Pulmonary artery endothelial cell (primary cell): ENCODE measurements at places on chromosomes 6 and 20. TPM values are rescaled to one million over a fixed set of nuclear protein-coding genes. Genes with fewer than 3 reads are reported as not detected.

The FOXA2 gene
- total RNA-seq, result not detected in 2 replicates

The PPP1R14C gene
- 0.04 TPM in 1 of 2 replicates, not detected in the other for total RNA-seq

The MTG2 gene
- total RNA-seq, result 17.6 and 22.2 TPM in 2 replicates

The NNAT gene
- not detected in 2 replicates for total RNA-seq

The NAPB gene
- total RNA-seq, result 4.5 and 11.4 TPM in 2 replicates

The ULBP3 gene
- 10.5 and 12.4 TPM in 2 replicates for total RNA-seq

The AIF1 gene
- total RNA-seq, result not detected in 2 replicates

The UBE2C gene
- 24.6 and 51.4 TPM in 2 replicates for total RNA-seq

The CST4 gene
- not detected in 2 replicates for total RNA-seq

The APOBEC2 gene
- total RNA-seq, result not detected in 2 replicates

The SLC35D3 gene
- total RNA-seq, result not detected in 2 replicates

The RNF182 gene
- 0.20 and 0.25 TPM in 2 replicates for total RNA-seq

The LAMA2 gene
- total RNA-seq, result 1.8 and 7.4 TPM in 2 replicates

The TFAP2B gene
- total RNA-seq, result not detected in 2 replicates

The PARD6B gene
- 0.13 and 0.14 TPM in 2 replicates for total RNA-seq

The PRL gene
- not detected in 2 replicates for total RNA-seq

The C6orf52 gene
- 0.26 TPM in 1 of 2 replicates, not detected in the other for total RNA-seq

The SLC22A2 gene
- total RNA-seq, result not detected in 2 replicates

The CRISP3 gene
- total RNA-seq, result not detected in 2 replicates

The KHDRBS2 gene
- total RNA-seq, result not detected in 2 replicates

The C4B gene
- total RNA-seq, result 0.66 and 1.0 TPM in 2 replicates

The DEFB132 gene
- not detected in 2 replicates for total RNA-seq

The MTFR2 gene
- 1.9 and 4.5 TPM in 2 replicates for total RNA-seq

The GSTA2 gene
- total RNA-seq, result not detected in 2 replicates

The SCRT2 gene
- not detected in 2 replicates for total RNA-seq

The OPN5 gene
- not detected in 2 replicates for total RNA-seq

The GPR6 gene
- total RNA-seq, result not detected in 2 replicates

The RPP21 gene
- total RNA-seq, result 22.0 and 26.1 TPM in 2 replicates

The DACT2 gene
- total RNA-seq, result not detected in 2 replicates

The SPATS1 gene
- not detected in 2 replicates for total RNA-seq

The OLIG3 gene
- not detected in 2 replicates for total RNA-seq

The SLC4A11 gene
- total RNA-seq, result 3.0 and 4.3 TPM in 2 replicates

The C2 gene
- total RNA-seq, result not detected in 2 replicates

The ZFP57 gene
- total RNA-seq, result 0.42 TPM in 1 of 2 replicates, not detected in the other

The GDAP1L1 gene
- not detected in 2 replicates for total RNA-seq

The ZNF334 gene
- total RNA-seq, result under 0.01 and 1.3 TPM in 2 replicates

The MCHR2 gene
- total RNA-seq, result not detected in 2 replicates

The MCCD1 gene
- total RNA-seq, result not detected in 2 replicates

The MUC21 gene
- not detected in 2 replicates for total RNA-seq

The CLVS2 gene
- total RNA-seq, result not detected in 2 replicates

The PTPRT gene
- total RNA-seq, result not detected in 2 replicates

The CRISP2 gene
- total RNA-seq, result not detected in 2 replicates

The GPRC6A gene
- not detected in 2 replicates for total RNA-seq

The DEK gene
- total RNA-seq, result 107 and 149 TPM in 2 replicates
